ENCODE measurements at places on chromosomes 3 and 15.
A peak's percentile ranks its signal among the peaks of the same experiment; 100 is the strongest.

GRCh38 chr3:147903026-147903425 lies 493.9 kb downstream of the ZIC1 start:
- no peak for DNase-seq

- no peak for DNase-seq
These were observed 4.0 kb downstream of the PDHB start for GRCh38 chr3:58429657-58430056.

GRCh38 chr3:131075632-131076328 lies 49.1 kb downstream of the NEK11 start:
- no peak for DNase-seq

GRCh38 chr3:151316267-151316991 lies at the start of gene GPR87:
GPR87 (minus strand) TSS chr3:151316820; CDS start chr3:151300100, 16,720 bp downstream.
- DNase-seq = peak; percentile 15

- no peak for DNase-seq
These were observed 547.5 kb downstream of the ZIC1 start for GRCh38 chr3:147956615-147957014.

- no peak for DNase-seq
These were observed 136.3 kb downstream of the THSD4 start for GRCh38 chr15:71251584-71252043.

GRCh38 chr3:138308783-138309182 lies 20.9 kb downstream of the NME9 start:
- no peak for DNase-seq

DNA sequence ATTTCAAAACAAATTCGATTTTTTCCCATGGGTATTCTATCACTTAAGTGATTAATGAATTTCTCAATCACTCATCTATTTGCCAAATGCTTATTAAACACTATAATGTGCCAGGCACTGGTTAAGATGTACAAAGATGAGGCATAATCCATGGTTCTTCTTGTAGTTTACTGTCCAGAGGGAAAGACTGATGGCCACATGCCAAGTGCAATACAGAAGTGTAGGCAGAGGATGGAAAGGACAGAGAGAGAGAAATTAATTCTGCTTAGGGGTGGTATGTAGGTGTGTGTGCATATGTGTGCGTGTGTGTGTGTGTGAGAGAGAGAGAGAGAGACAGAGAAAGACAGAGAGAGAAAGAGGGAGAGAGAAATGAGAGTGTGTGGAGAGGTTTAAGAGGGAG lies 120.8 kb upstream of the CCNL1 start:
- no peak for DNase-seq

DNA sequence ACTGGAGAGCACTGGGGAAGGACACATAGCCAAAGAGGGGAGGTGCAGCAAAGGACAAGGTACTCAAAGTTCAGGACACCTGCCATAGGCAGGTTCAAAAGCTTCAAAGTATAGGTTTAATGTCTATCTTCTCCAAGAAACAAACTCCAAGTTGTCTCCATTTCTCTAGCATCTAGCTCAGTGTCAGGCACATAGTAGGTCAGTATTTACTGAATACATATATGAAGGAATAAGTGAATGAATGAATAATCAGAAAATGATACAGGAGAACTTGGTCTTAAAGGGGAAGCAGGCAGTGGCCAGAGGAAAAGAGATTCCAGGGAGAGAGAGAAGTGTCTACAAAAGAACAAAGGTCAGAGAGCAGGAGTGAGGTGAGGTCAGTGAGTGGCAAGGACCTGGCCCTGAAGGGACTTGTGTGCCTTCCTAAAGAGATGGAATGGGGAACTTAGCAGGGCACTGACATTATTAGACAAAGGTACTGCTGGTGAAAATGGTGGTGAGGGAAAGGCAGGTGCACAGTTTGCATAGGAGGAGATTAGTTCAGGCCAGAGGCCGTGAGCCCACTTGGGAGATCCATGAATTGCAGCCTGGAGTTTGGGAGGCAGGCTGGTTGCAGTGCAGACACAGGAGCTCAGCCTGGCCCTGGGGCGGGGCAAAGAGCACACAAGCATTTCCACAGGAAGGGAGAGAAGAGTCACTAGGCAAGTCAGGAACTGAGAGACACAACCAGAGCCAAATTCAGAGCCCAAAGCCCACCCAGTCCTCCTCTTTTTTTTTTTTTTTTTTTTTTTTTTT lies 21.4 kb downstream of the TBC1D2B start:
- DNase-seq = no peak

DNA sequence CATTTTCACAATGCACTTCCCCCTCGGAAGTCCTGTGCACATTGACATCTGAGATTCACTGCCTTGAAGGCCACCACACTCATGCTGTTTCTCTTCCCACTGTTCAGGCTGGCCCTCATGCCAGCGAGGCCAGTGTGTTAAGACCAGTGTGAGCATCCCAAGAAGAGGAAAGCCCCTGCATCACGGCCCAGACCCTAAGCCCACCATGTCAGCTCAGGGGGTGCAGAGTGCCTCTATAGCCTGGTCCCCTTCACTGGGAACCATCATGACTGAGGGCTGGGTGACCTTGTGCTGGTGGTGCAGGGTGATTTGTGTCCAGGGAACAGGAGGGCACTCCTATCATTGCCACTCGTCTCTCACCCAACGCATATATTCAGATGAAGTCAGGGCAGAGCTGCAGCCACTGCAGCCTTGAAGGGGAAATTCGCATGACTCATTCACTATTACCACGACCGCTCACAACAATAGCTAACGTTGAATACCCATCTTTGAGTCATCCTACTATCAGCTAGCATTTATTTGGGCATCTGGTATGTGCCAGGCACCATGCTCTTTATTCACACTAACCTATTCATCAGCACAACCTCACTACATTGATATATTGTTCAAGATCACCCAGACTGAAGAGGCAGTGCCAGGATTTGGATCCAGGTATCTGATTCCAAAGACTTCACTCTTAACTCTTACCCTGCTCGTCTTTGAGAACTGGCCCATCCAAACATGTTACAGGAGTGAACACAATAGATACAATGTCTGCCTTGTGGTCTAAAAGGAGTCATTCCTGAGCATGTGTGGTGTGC lies 58.8 kb upstream of the SLC6A11 start:
- DNase-seq = no peak

DNA sequence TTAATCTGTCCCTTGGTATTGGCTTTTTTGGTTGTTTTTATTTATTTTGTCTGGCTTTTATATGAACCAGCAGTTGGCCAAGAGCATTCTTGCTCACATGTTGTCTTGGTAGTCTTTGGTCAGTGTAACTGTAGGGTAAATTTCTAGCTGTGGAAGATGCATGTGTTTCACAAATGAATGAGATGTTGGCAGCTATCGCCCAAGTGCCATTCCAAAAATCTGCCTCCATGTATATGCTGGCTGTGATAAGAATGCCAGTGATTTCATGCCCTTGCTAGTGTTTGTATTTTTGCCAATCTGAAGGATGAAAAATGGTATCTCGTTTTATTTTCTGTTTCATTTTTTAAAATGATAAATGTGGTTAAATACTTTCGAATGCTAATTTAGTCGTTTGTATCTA lies 50.1 kb downstream of the TLNRD1 start:
- no peak for DNase-seq

GRCh38 chr3:25854214-25854613 lies 64.3 kb downstream of the OXSM start:
- no peak for DNase-seq

- DNase-seq = no peak
These were observed at the start of gene RHCG for GRCh38 chr15:89496155-89497098. RHCG (minus strand) TSS chr15:89496583; CDS start chr15:89496544, 39 bp downstream.

GRCh38 chr3:124362455-124362854 lies 367.8 kb upstream of the UMPS start:
- DNase-seq = no peak

GRCh38 chr3:186361246-186361761 lies 730 bp downstream of the DGKG start:
- no peak for DNase-seq

DNA sequence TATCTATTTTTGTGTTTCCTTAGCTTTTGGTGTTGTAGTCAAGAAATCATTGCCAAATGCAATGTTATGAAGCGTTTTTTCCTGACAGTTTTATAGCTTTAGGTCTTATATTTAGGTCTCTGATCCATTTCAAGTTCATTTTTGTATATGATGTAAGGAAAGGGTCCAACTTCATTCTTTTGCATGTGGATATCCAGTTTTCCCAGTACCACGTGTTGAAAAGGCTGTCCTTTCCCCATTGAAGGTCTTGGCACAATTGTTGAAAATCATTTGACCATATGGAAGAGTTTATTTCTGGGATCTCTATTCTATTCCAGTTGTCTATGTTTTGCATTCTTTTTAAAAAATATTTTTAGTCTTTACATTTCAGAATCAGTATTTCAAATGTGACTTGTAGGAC lies 14.6 kb upstream of the SNRPN start:
- no peak for DNase-seq

GRCh38 chr3:184470551-184470950 lies 90.7 kb downstream of the CHRD start:
- DNase-seq = no peak

DNA sequence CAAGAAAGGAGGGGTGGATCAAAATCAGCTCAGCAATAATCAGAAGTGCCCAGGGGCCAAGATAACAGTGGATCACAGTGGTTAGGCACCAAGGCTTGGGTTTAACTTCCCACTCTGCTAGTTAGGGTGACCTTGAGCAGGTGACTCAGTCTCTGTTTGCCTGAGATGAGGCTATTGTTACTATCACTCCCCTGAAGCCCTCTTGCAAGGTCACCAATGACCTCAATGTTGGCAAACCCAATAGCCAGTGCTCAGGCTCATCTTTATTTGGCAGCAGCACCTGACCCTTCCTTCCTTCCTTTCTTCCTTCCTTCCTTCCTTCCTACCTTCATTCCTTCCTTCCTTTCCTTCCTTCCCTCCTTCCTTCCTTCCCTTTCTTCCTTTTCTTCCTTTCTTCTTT lies 102.4 kb upstream of the HACD2 start:
- no peak for DNase-seq

DNA sequence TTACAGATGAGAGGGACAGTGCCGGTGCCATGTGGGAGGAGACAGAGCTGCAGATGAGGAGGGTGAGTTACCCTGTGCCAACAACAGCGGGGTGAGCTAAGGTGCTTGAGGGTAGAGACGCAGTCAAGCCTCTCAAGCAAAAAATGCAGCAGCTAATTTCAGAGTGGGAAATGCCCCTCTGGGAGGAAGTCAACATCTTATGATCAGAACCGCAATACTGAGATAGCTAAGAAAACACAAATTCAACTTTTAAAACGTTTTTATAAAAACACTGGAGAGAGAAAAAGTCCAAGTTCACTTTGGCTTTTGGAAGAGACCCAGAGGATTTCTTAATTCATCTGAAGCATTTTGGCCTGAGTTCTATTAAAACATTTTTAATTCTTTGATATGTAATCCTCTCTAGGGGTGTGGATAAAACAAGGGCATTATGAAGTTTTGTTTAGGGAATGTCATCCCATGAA lies 319.2 kb downstream of the SLC9A9 start:
- DNase-seq = no peak

DNA sequence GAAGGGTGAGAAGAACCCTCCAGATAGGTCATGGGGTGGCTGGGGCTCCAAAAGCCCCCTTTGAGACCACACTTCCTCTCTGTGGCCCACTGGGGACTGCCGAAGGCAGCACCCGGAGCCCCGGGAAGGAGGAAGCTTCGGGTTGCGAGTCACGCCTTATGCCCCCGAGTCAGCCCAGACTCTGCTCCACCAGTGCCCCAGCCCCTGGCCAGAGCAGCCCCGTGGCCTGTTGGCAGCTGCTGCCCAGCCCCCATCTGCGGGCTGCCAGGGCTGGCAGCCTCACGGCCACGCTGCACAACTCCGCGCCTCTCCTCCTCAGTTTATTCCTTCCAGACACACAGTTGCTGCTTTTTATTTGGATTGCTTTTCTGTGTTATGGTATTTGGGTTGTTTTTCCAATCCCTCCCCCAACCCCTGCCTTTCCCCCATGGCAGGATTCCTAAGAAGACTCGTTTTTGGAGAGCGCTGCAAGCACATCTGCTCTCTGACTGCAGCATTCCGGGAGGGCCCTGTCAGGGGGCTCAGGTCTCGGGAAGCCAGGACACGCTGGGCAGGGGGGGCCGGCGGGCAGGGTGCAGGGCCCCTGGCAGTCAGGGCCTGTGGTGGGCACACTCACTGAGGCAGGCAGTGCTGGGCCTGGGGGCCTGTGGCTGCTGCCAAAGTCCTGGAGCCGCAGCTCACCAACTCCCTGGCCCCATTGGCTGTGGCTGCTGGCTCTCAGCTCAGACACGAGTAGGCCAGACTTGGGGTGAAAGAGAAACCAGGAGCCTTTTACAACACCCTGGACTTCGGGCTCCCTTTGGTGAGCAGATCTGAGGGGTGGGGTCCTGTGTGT lies 20.2 kb downstream of the MAGEF1 start:
- DNase-seq = no peak

GRCh38 chr3:141476033-141476432 lies 10.8 kb upstream of the RASA2 start:
- DNase-seq = no peak

DNA sequence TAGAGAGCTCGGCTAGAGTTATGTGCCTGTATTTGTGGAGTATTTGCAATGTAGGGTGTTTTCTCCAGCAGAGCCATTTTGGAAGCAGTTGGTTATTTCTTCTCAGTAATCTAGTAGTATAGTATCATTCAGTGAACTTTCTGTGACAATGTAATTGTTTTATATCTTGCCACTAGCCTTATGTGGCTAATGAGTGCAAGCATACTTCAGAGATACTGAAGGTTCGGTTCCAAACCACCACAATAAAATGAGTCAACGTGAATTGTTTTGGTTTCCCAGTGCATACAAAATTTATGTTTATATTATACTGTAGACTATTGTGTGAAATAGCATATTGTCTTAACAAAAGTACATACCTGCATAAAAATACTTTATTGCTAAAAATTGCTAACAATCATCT lies 286.9 kb upstream of the TBL1XR1 start:
- DNase-seq = no peak

GRCh38 chr3:176978441-176978840 lies 218.8 kb downstream of the TBL1XR1 start:
- no peak for DNase-seq

GRCh38 chr3:4332111-4332510 lies 28.9 kb downstream of the SETMAR start:
- DNase-seq = no peak

- no peak for DNase-seq
These were observed 116.6 kb upstream of the IQSEC1 start for GRCh38 chr3:13189639-13190377.

GRCh38 chr15:101120987-101121386 lies 130.9 kb downstream of the CHSY1 start:
- DNase-seq = no peak

DNA sequence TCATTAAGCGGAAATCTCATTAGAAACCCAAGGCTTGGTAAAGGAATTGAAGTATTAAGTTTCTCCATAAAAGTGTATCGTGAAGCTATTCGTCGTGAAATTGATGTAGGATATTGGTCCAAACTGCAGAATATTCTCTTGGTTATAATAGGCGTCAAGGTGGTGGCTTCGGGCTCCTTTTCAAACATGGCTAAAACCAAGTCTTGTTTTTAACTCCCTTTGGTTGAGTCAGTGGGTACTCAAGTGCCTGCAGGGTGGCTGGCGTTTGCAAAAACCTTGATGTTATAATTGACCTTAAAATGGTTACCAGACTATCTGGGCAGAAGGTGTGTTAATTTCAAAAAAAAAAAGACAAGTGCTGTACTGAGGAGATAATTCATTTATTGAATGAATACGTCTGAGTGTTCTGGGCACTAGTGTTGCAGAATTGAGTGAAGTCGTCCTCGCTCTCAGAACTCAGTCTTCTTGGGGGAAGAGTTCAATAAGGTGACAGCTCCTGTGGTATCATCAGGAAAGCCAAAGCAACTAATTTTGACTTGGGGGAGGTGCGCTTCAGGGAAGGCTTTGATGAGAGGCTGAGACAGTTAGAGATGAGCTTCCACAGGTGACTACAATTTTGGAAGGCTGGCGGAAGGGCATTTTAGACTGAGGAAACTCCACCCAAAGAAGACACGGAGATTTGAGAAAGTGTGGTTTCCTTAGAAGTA lies 1.5 kb downstream of the UBE2Q2 start:
- no peak for DNase-seq

GRCh38 chr15:95550702-95551101 lies 779.8 kb upstream of the NR2F2 start:
- no peak for DNase-seq

Measured in activated T-cell treated with anti-CD3 and anti-CD28 coated beads for 24 hours (primary cell).